ENCODE measurements at places on chromosomes 13 and 19. TPM values are rescaled to one million over a fixed set of nuclear protein-coding genes. Genes with fewer than 3 reads are reported as not detected.
A peak's percentile ranks its signal among the peaks of the same experiment; 100 is the strongest.

DNA sequence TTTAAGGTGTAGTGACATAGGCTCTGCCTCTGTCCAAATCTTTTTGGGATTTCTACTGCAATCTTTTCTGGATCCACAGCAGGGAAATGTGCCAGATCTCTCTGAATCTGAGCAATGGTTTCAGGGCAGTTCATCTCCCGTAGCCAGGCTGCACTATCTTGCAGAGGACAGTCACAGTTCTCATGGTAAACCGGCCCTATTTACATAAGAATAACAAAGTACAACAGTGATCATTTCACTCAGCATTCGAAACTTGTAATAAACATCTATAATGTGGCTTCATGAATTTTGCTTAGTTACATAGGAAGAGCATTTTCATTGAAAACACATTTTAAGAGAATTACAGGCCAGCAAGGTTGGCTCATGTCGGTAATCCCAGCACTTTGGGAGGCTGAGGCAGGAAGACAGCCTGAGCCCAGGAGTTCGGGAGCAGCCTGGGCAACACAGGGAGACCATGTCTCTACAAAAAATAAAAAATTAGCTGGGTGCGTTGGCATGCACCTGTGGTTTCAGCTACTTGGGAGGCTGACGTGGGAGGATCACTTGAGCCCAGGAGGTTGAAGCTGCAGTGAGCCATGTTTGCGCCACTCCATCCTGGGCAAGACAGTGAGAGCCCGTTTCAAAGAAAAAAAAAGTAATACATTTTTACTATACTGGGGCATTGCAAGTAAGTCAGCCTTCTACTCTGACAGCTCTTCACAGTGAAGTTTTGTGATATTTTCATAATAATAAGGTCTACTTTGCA, 5.0 kb downstream of the POGLUT2 start:
- no peak for DNase-seq

- DNase-seq, result peak; percentile 36
Observed at GRCh38 chr19:44576843-44577565, 36.4 kb upstream of the IGSF23 start.

TMEM221 gene
- total RNA-seq, result not detected

GRCh38 chr19:31659897-31660210, 310.6 kb upstream of the TSHZ3 start:
- no peak for DNase-seq

DNA sequence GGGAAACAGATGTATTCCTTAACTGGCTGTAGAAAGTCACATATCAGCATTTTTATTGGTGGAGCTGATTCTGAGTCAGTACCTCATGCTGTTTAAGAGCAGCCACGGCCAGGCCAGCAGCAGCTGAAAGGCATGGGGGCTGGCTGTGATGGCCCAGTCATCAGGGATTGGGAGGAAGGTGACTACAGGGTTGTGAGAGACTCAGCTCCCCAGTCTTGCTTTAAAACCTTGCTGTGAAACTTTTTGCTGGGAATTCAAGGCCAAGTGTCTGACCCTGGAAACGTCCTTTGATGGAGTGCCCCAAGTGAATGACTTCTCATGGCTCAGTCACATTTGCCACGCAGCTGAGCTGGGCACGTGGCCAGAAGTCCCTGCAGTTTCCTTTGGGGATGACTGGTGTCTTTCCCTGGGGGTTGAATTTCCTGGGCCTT, 39.1 kb upstream of the RNF113B start:
- DNase-seq, result no peak

GRCh38 chr19:47427241-47428176, 8.2 kb upstream of the MEIS3 start:
- DNase-seq, result peak; percentile 87

DNA sequence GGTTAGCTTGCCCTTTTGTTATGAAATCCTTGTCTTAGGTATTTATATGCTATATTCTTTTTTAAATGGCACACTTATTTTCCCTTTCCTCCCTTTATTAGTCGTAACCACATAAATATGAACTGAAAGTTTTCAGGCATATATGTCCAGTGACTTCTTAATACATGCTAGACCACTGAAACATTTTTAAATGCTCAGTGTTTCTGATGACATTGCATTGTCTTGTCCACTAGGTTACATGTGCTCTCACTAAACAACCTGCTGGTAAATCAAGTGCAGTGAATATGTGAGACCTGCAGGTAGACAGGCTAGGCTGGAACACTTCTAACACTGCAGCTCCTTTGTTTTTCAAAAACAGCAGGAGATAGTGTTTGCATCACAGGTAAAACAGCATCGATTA, 332.6 kb upstream of the DACH1 start:
- no peak for DNase-seq

ZNF418 gene
- 2.4 TPM for total RNA-seq

DNA sequence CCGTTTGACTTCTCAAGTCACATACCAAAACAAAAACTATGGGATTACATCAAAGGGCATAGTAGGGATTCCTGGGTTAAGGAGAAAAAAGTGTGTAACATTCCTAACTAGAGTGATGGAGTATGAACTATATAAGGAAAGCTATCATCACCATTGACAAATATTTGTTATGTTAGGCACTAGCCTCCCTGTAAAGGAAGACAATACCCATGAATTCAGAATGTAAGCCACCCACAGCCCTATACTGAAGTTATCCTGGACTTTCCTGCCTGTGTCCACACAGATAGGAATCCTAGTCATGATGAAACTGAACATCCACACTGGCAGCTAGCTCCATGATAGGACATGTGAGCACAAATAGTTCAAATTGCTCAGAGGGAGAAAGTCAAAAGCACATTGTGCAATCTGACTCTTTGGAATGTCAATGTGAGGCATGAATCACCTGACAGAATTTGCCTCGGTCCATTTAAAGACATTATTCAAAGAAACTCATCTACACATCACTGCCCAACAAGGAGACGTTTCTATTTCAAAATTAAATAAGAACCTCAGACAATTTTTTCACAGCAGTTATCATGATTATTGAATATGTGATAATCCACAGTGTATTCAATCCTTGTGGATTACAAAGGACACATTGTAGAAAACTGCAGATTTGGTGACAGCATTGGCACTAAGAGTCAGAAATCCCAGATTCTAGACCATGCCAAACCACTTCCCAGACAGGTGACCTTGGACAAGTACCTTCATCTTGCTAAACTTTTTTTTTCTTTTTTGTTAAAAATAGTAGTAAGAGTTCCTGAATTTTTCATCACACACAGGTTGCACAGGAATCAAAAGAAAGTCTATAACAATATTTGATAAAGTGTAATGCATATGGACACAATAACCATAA, 529.3 kb downstream of the IRS2 start:
- no peak for DNase-seq

ZNF724 gene
- total RNA-seq, result 20.4 TPM

- DNase-seq, result no peak
Observed at GRCh38 chr13:72823081-72823480, 41.1 kb downstream of the PIBF1 start.

SIGLECL1 gene
- total RNA-seq, result not detected

- DNase-seq, result no peak
Observed at GRCh38 chr13:101785858-101786257, 333.4 kb downstream of the ITGBL1 start.

GRCh38 chr19:16892436-16892835, 3.6 kb downstream of the F2RL3 start:
- DNase-seq, result no peak

GRCh38 chr13:30776661-30777060, 41.3 kb downstream of the ALOX5AP start:
- no peak for DNase-seq

RFXAP gene
- 16.9 TPM for total RNA-seq

DNA sequence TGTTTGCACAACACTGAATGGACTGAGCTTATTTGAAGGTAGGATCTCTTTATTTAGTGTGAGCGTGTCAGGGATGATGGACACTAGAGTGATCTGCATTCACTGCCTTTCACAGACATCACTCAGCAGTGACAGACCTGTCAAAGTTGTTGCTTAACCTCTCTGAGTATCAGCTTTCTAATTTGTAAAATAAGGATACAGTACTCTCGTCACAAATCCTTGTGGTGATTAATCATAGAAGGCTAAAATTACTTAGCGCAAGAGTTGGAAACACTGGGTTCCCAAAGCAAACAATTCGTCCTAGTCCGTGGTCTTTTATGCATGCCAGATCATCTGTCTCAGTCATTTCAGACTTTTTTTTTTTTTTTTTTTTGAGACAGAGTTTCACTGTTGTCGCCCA, 16.6 kb downstream of the CARD8 start:
- DNase-seq, result no peak

DNA sequence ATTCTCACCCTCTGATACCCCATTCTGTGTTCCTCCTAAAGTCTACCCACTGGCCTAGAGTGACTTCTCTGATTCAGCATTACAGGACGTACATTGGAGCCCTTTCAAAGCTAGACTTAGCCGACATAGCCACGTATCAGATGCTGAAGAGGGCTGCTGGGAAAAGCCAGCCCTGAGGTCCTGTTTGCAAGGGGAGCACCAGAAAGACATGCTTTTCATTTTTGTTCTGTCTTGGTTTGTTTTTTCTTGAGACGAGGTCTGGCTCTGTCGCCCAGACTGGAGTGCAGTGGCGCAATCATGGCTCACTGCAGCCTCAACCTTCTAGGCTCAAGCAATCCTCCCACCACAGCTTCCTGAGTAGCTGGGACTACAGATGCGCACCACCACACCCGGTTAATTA, 6.3 kb upstream of the ZSWIM4 start:
- DNase-seq, result no peak

DNA sequence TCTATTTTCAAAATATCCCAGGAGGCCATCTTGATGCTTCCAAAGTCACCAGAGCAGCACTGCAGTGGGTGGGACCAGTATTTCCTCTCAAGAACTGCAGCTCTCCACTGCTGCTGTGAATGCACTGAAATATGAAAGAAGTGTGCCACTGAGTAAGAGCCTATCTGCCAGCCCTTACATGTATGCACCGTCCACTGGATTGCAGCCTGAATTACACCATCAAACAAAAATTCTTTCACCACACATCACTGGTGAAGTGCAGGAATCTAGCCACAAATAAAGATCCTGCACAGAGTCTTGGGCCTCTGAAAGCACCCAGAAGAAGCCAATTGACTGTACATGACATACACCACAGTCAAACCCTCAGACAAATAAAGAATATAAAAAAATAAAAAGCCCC, 249.0 kb downstream of the LHFPL6 start:
- DNase-seq, result no peak

ACP5 gene
- 20.3 TPM for total RNA-seq

DNA sequence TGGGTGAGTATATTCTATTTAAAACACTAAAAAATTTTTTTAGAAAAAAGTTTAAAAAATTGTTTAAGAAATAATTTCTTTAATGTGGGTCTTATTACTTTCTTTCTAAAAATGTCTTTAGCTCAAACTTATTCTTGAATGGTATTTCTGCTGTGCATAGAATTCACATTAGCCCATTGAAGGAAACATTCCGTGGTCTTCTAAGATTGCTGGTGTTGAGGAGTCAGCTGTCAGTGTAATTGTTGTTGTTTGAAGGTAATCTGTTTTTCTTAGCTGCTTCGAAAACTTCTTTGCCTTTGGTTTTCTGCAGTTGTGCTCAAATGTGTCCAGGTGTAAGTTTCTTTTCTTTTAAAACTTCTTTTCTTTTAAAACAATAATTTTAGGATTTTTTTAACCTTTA, 85.4 kb upstream of the KLF12 start:
- no peak for DNase-seq

DNA sequence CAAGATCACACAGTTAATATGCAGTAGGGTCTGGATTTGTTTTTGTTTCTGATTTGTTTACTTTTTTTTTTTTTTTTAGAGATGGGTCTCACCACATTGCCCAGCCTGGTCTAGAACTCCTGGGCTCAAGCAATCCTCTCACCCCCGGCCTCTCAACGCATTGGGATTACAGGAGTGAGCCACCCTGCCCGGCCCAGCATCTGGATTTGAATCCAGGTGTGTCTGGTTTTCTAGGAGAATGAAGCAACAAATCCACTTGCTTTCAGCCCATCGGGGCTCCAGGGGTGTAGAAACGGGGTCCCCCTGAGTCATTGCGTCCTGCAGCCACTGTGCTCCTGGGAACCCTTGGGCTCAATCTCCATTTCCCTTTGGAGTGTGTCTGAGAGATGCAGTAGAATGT, 6.6 kb downstream of the CACNG8 start:
- no peak for DNase-seq

DNA sequence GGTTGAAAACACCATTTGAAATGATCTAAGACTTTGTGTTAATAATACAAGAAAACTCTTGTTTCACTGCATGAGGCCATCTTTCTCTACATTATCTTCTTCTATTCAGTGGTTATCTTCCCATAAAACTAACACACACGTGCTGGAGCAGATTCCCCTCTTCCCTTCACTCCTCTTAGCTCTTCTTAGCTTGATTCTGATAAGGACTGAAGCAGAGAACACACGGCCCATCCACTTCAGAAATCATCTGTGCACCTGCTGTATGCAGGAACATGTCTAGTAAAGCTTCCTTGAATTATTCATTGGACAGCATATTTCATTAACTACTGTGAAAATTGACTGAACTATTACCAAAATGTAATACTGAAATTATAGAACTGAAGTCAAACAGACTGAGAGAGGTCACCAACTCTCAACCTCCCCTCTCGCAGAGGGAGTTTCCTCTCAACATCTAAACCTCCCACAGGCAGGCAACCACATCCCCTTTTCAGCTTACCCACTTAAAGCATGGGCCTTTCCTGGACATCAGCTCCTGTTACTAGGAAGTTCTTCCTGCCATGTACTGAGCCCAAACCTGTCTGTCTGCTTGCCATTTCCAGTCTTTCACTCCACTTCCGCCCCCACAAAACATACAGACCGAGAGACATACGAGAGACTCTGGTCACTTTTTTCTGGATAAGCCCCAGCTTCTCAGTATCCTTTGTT, 113.9 kb downstream of the CRYL1 start:
- DNase-seq, result no peak

- DNase-seq, result no peak
Observed at GRCh38 chr13:91719033-91719432, 320.6 kb downstream of the GPC5 start.

DNA sequence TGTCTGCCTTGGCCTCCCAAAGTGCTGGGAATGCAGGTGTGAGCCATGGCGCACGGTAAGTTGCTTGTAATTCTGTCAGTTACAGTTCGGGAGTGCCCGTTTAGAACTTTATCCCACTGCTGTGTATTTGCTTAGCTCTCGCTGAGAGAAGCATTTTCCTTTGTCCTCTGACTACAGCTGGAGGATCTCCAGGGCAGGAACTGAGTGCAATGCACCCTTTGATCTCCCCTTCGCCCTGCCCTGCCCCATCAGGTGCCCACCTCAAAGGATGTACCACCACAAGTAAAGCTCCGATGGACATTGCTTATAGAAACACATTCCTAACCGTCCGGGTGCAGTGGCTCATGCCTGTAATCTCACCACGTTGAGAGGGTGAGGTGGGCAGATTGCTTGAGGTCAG, 6.5 kb downstream of the BRME1 start:
- DNase-seq, result no peak

DNA sequence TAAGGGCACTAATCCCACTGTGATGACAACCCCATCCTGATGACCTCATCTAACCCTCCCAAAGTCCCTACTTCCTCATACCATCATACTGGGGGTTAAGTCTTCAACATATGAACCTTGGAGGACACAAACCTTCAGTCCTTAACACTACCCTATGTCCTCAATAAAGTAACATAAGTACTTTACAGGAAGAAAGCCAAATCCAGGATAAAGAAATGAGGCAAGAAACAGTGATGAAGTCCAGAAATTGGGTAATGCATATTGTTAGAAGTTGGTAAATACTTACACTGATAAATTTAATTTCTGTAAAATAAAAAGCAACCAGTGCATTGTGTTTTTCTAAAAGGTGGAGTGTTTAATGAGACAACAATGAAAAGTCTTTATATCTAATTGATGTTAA, 284.8 kb upstream of the SOX21 start:
- DNase-seq, result no peak

All from activated naive CD4-positive, alpha-beta T cell treated with anti-CD3 and anti-CD28 coated beads, Interleukin-2, amount 50 U/mL, for 72 hours (primary cell).